ENCODE measurements at places on chromosomes 1 and 21.

DNA sequence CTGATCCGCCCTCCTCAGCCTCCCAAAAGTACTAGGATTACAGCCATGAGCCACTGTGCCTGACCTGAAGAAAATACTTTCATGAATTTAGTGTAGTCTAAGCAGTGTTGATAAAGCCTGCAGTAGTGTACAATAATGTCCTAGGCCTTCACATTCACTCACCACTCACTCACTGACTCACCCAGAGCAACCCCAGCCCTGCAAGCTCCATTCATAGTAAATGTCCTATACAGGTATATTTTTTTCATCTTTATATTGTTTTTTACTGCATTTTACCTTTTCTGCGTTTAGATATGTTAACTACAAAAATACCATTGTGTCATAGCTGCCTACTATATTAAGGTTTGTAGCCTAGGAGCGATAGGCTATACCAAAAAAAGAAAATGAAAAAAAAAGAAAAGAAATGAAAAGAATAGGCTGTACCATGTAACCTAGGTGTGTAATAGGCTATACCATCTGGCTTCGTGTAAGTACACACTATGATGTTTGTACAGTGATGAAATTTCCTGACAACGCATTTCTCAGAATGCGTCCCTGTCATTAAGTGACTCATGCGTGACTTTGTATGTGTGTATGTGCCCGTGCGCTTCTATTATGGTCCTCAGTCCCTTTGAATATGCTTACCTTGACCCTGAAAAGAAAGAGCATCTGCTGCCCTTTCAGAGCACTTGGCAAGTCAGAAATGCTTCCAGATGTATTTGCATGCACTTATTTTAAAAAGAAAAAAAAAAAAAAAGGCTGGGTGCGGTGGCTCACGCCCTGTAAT, 9.2 kb upstream of the SLAMF8 start:
- no peak for DNase-seq

- no peak for DNase-seq
Measured at GRCh38 chr1:229027622-229028182, 243.2 kb upstream of the RAB4A start.

DNA sequence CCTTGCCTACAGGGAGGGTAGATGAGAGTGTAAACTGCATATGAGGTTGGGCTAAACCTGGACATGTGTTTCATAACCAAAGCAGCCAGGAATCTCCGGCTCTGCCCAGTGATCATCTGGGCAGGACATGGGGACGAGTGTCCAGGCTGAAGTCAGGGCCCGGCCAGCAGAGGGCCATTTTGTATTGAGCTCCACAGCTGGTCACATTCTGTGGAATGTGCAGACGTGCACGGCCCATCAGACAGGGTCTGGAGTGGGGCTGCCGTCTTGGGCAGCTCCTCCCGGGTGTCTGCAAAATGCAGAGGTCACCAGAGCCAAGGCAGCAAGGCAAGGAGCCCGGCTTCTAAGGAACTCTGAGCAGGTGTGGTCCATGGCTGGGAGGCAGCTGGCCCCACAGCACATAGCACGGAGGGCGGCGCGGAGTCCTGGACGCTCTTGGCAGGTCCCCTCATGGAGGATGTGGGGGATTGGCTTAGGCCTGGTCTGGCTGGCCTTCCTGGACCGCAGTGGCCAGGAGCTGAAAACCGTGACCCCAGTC, 6.2 kb downstream of the LRRC3 start:
- no peak for DNase-seq

GRCh38 chr1:191348328-191348727, 809.9 kb upstream of the RGS18 start:
- DNase-seq: no peak

- DNase-seq: no peak
Measured at GRCh38 chr1:213821943-213822334, 165.8 kb upstream of the PROX1 start.

DNA sequence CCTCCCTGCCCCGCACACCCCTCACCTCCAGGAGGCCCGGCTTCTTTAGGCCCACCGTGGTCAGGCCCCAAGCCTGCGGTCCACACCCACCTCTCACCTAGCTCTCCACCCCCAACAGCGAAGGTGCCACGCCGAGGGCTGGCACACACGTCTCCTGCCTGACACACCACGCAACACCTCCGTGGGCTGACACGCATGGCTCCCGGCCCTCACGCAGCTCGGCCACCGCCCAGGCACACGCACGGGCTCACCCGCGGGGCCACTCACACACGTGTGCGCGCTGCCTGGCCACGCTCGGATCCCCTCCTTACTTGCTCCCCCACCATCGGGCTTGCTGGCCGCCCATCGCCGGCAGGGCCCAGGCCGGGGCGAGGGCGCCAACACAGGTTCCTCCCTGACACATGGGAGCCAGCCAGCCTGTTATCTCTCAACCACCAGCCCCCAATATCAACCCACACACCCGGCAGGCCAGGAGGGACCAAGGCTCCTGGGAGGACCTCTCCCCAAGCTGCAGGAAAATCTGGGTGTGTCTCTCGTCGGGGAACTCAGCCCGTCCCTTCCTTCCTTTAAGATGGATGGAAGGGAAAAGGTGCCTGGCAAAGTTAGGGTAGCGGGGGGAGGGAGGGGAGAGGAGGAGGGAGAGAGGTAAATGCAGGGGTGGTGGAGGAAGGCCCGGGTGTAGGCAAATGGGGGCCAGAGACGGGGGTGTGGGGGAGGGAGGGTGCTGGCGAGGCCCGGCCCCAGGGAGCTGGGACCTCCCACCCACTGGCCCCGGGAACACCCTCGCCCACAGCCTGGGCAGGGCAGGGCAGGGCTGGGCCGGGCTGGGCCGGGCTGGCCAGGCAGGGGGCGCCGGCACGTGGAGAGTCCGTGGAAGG, 546 bp downstream of the ELOVL1 start:
- peak; percentile 36 for DNase-seq

DNA sequence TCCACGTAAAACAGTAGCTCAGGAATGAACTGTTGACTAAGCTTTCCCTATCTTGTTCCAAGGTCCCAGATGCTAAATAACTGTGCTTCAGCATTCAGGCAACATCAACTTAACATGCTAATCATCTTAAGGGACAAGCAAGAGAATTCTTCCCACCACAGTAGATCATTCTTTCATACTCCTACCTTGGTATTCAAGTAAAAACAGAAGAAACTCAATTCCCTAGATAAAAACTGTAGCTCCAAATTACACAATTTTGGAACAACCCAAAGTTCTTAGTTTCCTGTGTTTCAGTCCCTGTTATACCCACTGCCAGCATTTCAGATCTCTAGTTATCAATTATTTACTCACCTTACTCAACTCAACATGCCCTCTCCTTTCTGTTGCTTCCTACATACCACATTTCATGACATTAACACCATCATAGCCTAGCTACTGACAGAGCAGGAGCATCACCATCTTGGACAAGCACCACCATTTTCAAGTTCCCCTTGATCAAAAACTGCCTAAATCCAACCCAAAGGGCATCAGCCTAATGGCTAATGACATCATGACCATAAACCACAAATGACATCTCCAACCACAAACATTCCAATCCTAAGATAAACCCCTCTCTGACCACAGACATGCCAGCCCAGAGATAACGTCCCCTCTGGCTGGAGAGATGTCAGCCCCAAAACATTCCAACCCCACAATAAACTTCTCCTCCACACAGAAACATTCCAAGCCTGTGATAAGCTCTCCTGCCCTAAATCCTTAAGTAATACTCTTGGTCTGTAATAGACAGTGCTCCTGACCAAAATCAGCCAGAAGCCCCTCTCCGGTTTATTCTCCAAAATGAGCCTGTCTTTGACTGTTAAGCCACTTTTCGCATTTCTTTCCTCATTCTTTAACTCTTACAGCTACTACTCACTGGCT, 191.2 kb downstream of the RERE start:
- no peak for DNase-seq

GRCh38 chr1:156488566-156489165, 11.9 kb downstream of the MEF2D start:
- DNase-seq: no peak

DNA sequence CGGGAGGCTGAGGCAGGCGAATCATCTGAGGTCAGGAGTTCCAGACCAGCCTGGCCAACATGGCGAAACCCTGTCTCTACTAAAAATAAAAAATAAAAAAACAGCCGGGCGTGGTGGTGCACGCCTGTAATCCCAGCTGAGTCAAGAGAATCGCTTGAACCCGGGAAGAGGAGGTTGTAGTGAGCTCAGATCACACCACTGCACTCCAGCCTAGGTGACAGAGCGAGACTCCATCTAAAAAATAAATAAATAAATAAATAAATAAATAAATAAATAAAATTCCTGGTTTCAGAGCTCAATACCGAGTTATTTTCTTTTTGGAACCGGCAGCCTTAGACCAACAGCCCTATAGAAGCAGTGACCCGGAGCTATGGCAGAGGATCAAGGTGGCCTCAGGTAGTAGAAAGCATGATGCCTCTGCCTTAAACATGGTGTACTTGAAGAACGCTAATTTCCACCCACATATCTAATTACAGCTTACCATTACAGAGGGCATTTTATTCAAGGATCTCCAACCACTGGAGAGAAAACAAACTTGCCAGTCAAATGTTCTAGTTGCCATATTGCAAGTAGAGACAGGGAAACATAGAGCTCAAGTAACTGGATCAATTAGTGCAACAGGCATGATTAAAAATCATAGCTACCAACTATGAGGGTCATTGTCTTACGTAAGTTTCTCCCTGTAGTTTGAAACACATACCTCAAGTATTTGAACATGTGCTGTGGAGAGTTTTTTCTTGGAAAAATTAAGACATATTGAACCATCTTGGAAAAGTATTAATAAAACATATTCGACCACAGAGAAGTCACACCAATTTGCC, 2.0 kb upstream of the ENAH start:
- no peak for DNase-seq

- no peak for DNase-seq
Measured at GRCh38 chr21:44487831-44488230, 32.5 kb downstream of the LRRC3 start.

- DNase-seq: no peak
Measured at GRCh38 chr1:32960819-32961355, 3.7 kb downstream of the RNF19B start.

GRCh38 chr1:38045401-38046332, 926 bp downstream of the POU3F1 start:
- no peak for DNase-seq

GRCh38 chr21:34843562-34843961, 174.8 kb downstream of the CLIC6 start:
- no peak for DNase-seq

- no peak for DNase-seq
Measured at GRCh38 chr1:56060906-56061305, 518.5 kb downstream of the PLPP3 start.

DNA sequence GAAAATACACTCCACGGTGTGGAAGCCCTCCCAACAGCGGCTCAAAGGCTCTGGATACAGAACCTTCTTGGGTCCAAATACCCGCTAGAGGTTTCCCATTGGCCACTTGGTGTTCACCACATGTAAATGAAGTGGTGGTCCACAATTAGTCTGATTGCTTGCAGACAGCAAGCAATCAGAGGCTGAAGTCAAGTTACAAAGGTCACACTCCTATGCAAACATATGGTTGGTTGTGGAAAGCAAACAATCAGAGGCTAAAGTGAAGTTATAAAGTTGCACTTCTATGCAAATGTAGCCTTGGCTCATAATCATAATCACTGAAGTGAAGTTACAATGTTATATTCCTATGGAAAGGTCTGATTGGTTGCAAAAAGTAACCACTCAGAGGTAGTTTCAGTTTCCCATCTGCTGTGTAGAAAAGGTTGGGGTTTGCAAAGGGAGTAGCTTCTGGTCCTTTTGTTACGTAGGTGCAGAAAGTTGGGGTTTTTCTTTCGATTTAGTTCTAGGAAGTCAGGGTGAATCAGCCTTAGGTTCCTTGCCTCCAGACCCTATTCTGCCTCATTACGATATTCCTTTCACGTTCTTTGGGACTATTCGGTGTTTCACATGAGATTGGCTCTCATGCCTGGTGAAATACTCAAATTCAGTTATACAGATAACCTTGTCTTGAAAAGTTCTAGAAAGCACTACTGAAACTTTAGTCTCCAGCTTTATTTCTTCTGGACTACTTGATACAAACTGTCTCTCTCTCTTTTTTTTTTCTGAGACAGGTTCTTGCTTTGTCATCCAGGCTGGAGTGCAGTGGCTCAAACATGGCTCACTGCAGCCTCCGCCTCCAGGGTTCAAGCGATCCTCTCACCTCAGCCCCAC, 36.7 kb upstream of the MTF2 start:
- DNase-seq: no peak

DNA sequence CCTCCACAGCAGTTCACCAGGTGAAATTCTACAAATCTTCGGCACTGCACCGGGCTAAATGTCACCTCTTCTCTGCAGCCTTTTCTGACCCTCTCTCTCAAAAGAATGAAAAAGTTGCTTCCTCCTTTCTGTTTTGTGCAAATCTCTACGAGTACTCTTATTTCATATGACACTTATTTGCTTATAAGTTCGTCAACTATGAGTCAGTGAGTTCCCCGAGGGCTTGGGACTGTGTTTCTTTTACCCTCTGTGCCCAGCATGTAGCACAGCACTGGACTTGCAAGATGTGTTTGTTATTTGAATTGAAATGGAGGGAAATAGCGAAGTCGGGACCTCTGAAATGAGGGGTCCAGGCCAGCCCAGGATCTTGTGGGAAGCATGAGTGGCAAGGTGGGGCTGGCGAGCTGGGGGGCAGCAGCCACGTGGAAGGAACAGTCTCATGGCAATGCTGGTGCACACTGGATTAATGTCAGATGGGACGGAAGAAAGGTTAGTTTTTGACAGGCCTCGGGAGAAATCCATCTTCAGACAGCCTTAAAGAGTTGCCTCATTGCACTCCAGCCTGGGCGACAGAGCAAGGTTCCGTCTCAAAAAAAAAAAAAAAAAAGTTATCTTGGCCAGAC, 6.2 kb downstream of the SLC6A9 start:
- no peak for DNase-seq

- DNase-seq: no peak
Measured at GRCh38 chr1:19511116-19511515, 25.8 kb upstream of the CAPZB start.

DNA sequence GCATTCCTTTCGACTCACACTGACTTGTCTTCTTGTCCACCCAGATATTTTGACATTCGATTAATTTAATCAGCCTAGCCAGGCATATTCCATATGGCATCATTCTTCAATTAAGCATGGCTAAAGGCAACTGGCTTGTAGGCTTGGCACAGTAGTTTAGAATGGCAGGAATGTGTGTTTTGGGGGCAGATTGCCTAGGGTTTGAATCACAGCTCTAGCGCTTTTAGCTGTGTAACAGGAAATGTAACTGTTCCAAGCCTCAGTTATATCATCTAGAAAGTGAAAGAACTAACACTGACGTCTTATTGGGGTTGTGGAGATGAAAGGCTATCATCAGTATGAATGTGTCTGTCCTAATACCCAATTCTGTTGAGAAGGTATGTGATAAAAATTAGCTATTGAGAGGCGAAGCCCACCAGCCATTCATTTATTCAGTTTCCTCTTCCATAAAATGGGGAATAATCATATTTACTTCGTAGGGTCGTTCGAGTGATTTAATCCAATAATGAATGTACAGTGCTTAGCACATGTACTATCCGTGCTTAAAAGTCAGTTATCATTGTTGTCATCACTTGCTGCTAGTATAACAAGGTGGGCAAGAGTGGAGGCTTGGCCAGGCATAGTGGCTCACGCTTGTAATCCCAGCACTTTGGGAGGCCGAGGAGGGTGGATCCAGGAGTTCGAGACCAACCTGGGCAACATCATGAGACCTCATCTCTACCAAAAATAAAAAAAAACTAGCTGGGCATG, 41.6 kb upstream of the GRHL3 start:
- no peak for DNase-seq

- no peak for DNase-seq
Measured at GRCh38 chr1:116246174-116246573, 126.9 kb upstream of the ATP1A1 start.

Data from activated naive CD4-positive, alpha-beta T cell (primary cell).